Activated CD8-positive, alpha-beta memory T cell treated with anti-CD3 and anti-CD28 coated beads for 48 hours (primary cell): ENCODE measurements at places on chromosomes 5 and 9.

GRCh38 chr5:80916676-80917075 is 43.5 kb upstream of the RASGRF2 start:
- no peak for DNase-seq

DNA sequence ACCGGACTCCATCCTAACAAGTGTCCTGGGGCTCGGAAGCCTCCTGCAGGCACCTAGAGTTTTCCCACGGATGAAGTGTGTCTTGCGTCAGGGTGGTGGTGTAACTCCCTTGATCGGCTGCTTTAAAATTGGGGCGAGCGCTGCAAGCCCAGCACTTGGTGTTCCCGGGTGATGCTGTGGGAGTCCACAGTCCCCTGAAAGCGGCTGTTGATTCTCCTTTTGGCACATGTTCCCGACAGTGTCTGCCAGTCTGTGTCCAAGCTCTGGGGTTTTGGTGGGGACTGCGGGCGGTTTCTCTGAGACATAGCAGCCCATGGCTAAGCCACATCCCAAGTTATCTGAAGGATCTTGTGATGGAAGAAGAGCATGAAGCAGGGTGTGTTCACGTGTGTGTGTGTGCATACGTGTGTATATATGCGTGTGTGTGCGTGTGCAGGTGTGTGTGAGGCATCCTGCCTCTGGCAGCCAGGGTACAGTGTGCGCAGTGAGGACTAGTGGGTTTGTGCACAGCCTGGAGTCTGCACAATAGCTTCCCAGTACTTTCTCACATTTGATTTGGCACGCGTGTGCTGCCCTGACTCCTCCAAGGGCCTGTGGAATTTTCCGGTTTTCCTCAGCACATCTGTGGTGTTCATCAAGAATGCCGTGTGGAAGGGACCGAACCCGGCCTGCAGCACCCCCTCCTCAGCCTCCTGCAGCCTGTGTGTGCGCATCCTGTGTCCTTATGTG is 16.9 kb downstream of the SLC25A48 start:
- no peak for DNase-seq

- no peak for DNase-seq
These were observed 38.0 kb downstream of the C9orf50 start for GRCh38 chr9:129582855-129583254.

DNA sequence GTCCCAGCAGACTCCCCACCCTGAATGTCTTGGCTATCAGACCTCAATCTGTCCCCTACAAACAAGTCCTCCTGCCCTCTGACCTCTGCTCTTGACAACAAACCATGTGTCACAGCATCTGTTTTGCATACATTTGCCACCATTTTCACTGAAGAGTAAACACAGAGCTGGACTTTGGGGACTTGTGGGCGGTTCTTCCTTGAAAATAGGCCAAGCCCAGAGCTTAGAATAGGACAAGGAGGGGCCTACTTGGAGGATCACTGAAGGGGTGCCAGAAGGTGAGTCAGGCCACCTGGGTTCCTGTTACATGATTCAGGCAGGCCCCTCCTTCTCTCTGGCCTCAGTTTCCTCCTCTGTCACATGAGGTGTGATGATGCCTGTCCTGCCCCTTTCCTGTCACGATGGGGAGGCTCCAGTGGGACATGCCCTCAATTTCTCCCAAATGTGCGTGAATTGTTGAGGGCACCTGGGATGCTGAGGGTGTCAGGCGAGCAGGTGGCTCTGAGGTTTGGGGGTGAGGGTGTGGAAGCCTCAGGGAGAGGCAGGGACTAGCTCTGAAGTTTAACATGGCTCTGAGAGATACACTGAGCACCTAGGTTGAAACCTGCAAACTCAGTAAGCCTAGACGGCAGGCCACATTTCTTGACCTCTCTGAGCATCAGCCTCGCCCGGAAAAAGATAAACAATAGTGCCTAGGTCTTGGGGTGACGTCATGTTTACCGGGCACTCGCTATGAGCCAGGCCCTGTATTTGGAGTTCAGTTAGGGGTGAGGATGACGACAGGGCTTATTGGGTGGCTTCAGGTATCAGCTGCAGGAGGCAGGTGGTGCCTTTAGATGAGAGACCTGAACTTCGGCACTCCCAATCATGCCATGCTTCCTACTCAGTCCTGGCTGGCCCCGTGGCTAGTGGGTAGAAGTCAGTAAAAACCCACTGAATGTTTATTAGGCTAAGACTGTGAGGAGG is 107.6 kb upstream of the PITX1 start:
- no peak for DNase-seq

- no peak for DNase-seq
These were observed 35.3 kb upstream of the CDKN2AIPNL start for GRCh38 chr5:134446938-134447337.

- no peak for DNase-seq
These were observed 69.8 kb downstream of the ADAMTS2 start for GRCh38 chr5:179275381-179275878.

GRCh38 chr5:95843733-95844223 is 21.3 kb upstream of the GLRX start:
- DNase-seq = no peak

- DNase-seq = no peak
These were observed 491.0 kb upstream of the CLINT1 start for GRCh38 chr5:158349987-158350386.

GRCh38 chr9:3699883-3700282 is 174.1 kb upstream of the RFX3 start:
- no peak for DNase-seq

- no peak for DNase-seq
These were observed 139.4 kb upstream of the IL12B start for GRCh38 chr5:159469496-159470372.

- DNase-seq = no peak
These were observed 1039.9 kb downstream of the TLE1 start for GRCh38 chr9:80649496-80649895.

DNA sequence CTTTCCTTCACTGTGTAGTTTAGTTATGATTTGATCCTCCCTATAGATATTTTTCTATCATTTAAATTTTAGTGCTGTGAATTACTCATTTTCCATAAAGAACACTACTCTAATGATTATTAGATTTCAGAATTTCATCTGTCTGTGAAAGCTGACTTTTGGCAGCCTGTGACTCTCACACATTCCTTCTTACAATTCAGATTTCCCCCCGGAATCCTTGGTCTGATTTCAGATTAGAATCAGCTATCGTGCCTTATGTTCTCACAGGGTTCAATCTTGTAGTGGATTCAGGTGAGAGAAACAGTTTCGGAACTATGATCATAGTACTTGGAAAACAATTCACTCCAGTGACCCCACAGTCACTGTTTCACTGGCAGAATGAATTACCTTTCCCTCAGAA is 26.2 kb downstream of the ZNF474 start:
- DNase-seq = no peak

GRCh38 chr5:113692466-113692865 is 179.0 kb downstream of the YTHDC2 start:
- no peak for DNase-seq

DNA sequence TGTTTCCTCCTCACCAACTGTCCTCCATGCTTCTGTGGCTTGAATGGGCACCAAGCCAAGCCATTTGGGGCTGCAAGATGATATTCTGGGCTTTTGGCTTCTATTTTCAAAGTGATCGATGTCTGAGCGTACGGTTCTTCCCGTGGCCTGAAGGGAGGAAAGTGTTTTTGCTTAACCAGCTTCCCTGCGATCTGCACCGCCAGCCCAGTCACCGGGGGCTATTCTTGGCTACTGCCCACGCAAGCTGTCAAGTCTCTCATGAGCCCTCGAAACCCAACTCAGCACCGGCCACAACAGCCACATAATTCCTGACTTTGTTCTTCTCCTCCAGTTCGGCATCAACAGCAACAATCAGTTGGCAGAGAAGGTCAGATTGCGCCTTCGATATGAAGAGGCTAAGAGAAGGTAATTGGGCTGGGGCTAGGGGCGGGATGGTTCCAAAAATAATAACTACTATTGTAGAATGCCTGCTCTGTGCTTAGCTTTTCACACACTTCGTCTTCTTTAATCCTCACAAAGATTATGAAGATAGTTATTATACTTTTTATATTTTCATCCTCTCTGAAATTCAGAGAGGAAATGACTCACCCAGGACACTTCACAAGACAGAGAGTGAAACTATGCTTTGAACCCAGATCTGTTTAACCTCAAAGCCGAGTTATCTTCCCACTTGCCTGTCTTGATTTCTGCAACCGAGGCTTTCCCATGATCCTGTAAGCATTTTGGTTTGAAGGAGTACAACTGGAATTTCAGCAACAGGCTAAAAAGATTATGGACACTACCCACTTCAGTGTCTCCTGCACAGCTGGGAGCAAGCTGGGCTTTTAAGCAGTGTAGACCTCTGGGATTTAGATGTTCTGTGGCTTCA is 76.4 kb upstream of the RARS1 start:
- DNase-seq = no peak

GRCh38 chr5:107063511-107063910 is 607.2 kb downstream of the EFNA5 start:
- DNase-seq = no peak

DNA sequence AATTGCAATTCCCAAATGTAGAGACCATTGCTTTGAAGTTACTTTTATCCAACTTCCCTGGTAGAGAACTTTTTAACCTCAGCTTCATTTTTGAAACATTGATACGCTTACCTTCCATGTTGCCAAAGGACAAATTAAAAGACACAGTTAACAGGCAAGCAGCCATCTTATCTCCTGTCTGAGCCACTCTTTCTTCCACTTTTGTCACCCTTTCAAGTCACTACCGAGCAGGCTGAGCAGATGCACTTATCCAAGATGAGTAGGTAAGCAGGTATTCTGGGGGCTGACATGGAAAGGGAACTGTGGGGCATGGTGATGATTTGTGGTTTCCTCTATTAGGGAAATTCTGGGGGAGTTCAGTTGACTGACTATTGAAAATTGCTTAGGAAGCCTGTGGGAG is 66.7 kb downstream of the DOCK2 start:
- DNase-seq = no peak

- DNase-seq = no peak
These were observed 354.9 kb downstream of the DIRAS2 start for GRCh38 chr9:90287567-90288274.

DNA sequence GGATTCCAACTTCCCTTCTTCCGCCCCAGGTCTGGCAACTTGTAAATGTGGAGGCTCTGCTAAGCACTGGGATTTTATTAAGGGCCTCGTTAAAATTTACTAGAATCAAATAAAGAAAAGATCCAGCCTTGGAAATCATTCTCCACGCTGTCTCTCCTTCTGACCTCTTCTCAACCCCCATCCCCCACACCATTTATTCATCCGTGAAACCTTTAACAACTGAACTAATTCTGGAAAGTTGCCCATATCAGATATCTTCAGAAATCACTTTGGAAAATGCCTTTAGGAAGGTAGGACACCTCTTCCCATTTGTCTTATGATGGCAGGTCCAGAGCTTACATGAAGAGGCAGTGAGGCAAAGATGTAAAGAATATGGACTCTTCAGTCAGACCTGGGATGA is 288.5 kb downstream of the SLIT3 start:
- DNase-seq = no peak

DNA sequence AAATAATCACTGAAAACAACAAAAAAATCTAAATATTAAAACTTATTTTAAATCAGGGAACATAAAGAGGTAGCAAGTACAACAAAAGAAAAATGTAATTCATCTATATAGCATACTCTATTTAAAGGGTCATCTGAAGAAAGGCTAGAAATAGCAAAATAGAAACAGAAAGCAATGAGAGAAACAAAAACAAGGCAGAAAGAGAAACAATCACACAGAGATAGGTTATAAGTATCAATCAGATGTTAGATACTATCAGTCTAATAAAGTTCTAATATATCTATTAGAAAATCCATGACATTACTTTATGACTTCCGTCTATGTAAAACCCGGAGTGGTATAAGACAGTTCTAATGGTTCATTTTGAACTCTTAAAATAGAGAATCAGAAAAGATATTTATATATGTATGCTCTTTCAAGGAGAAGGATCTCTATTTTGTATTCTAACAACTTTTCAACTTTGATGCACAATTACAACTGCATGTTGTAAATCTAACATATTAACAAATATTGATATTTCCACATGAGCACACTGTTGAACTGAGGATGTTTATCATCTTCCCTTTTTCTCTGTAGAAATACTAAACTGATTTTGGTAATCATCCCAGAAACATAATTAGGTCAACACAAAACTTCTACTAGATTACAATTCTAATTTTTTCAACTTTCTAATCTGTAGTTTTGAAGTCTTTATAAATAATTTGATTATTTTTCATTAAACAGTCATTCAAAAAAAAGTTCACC is 15.8 kb downstream of the RICTOR start:
- DNase-seq = no peak

DNA sequence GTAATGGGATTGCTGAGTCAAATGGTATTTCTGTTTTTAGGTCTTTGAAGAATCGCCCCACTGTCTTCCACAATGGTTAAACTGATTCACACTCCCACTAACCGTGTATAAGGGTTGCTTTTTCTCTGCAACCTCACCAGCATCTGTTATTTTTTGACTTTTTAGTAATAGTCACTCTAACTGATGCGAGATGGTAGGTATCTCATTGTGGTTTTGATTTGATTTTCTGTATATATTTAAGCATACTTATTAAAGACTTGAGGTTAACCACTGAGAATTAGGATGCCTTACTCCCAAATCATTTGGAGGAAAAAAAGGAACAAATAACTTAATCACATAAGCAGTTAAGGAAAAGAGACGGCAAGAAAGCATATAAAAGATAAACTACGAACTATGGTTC is 181.6 kb upstream of the FST start:
- DNase-seq = no peak

- peak; percentile 14 for DNase-seq
These were observed 615 bp downstream of the PSMD5 start for GRCh38 chr9:120841930-120842684.

DNA sequence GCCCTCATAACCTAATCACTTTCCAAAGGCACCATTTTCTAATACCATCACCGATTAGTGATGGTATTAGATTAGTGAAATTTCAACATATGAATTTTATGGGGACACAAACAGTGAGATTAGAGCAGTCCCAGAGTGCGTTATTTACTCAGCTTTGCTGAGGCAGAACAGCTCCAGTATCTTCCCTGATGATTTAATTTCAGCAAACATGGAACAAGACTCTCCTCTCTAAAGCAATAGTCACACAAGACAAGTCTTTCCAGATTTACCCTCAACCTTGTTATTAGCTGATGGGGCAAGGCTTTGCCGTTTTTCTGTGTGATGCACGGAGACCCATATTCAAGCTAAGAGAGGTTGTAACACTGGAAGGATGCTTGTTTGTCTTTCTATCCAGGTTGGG is 333.4 kb downstream of the FBXL7 start:
- no peak for DNase-seq

GRCh38 chr9:35906923-35907699 is 1.1 kb downstream of the HRCT1 start:
- no peak for DNase-seq

GRCh38 chr5:175809531-175810121 is 61.8 kb upstream of the CPLX2 start:
- no peak for DNase-seq

DNA sequence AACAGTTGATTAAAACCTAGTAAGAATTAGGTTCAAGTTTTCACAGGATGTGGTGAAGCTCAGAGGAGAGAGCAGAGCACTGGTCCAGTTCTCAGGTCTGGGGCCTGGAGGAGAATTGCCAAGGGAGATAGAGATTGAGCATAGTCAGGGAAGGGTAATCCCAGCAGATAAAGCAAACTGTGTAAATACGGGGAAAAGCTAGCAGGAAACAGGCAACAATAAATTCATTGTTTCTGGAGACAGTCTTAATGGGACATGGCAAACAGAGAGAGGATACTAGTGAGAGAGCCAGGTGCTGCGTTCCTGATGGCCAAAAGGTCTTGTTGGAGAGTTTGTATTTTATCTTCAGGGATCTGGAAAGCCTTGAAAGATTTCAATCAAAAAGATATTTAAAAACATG is 333.0 kb downstream of the PDE4D start:
- no peak for DNase-seq
